ENCODE measurements at places on chromosomes 3 and 15.
A peak's percentile ranks its signal among the peaks of the same experiment; 100 is the strongest.

DNA sequence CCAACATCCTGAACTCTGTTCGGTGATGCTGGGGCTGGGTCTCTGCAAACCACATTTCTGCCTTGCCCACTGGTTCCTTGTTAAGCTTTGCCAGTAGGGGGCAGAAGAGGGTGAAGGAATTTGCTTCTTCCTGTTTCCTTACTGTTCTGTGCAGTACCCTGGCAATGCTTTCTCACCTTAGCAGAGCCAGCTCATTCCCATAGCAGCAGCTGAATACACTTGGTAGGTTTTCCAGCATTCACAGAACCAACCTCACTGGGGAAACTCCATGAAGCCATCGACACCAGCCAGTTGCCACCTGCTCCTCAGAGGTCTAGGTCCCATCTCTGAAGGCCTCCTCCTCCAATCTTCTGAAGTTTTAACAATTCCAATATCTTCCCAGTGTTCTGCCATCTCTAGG, 308.4 kb downstream of the PDCD6IP start:
- DNase-seq, result no peak

DNA sequence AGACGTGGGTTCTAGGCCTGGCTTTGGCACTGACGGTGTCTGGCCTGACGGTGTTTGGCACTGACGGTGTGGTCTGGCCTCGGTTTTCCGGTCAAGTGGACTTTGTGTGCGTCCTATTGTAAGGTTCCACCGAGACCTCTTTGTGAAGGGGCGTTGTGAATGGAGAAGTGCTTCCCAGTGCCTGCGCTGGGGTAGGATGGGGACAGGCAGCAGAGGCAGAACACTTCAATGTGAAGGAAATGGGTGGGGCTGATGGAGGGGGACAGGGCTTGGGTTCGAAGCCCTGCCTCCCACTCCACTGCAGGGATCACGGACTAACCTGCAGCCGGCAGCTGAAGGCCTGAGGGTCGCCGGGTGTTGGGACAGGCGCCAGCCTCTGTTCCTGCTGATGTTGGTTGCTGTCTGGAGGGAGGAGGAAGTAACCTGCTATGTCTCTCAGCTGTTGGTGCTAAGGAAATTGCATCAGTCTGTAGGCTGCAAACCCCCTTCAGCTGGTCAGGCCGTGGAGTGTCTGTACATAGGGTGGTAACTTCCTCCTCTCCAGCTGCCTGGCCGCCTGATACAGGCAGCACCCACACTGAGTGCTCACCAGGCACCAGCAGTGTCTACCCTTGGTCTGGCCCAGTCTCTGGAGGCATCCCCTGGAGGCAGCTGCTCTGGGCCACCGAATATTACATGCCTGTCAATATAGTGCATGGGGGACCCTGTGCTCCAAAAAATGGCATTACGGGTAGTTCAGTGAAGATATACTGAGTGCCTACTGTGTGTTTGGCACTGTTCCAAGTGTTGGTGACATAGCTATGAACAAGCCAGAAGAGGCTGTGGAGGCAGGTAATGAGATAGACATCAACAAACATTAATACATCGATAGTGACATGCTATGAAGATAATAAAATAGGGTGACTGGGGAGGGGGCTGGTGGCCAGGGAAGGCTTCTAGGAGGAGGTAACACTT, 1.1 kb downstream of the TM6SF1 start:
- DNase-seq, result peak; percentile 56

GRCh38 chr3:141333836-141334626, 34.3 kb upstream of the ZBTB38 start:
- DNase-seq, result no peak

- no peak for DNase-seq
Observed at GRCh38 chr3:37129871-37130270, 44.5 kb downstream of the LRRFIP2 start.

GRCh38 chr3:54262541-54262940, 140.2 kb downstream of the CACNA2D3 start:
- DNase-seq, result no peak
